Vagina (tissue), 2 donors: ENCODE measurements at places on chromosomes 7 and 10. TPM values are rescaled to one million over a fixed set of nuclear protein-coding genes. Genes with fewer than 3 reads are reported as not detected.

Gene FEZF1
- total RNA-seq: not detected

Gene SFTPA1
- total RNA-seq: 2.9 TPM

Gene CCAR1
- total RNA-seq: 67.0 TPM

- DNase-seq: peak; percentile 81
Measured at GRCh38 chr10:44399659-44400451, 15.0 kb upstream of the CXCL12 start.

DNA sequence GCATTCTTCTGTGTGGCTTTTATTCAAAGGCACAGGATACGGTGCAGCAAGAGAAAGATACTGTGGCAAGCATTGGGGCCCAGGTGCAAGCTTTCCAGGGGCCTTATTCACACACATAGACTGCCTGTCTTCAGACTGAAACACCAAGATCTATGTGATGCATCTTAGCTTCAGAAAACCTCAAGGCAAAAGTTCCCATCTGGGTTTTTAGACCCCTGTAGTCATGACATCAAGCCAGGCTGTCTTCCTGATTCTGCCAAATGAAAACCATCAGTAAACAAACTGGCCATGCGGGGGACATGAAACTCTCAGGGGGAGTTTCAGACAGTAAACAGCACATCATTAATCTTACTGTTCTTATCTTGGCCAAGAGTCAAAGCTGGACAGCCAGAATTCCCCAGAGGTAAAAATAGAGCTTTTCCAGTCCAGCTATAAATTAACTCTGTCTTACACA, 9.8 kb downstream of the AGBL3 start:
- DNase-seq: no peak

DNA sequence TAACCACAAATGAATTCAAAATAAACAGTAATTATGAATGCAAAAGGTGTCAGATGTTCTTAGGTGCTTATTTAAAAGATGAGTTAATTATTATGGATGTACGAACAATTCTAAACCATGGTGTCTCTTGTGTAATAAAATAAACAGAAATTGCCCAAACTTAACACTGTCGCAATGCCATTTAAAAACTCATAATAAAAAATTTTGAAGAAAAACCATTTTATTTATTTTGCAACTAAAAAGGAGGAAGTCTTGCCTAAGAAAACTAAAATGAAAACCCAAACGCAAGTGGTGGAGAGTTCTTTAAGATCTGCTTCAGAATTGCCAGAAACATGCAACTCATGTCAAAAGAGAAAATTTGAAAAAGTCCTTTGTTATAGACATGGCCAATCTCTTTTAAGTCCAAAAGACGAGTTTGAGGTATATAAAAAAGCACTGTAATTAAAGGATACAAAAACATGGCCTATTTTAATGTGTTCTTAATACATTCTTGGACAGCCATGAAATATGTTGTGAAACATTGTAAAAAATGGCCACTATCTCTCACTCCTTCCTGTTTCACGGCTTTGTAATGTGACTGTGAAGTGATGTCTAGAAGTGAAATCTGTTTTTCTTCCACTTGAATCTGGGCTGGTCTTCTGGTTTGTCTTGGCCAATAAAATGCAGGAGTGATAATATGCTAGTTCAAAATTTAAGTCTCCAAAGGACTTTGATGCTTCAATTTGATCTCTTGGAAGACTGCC, 322.9 kb downstream of the PRPF18 start:
- DNase-seq: no peak

- no peak for DNase-seq
Measured at GRCh38 chr10:8677642-8678041, 623.2 kb downstream of the GATA3 start.

DNA sequence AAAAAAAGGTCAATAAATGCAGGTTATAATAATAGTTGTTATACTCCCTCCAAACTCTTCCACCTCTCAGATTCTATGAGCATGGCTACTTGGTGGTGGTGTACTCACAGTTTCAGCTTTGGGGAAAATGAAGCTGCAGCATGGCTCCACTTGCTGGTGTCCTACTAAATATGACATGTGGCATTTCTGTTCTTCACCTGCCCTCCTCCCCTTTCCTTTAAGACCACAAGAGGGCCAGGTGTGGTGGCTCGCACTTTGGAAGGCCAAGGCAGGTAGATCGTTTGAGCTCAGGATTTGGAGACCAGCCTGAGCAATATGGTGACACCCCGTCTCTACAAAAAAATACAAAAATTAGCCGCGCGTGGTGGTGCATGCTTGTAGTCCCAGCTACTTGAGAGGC, 101.1 kb downstream of the SLC37A3 start:
- no peak for DNase-seq
